Stimulated activated CD4-positive, alpha-beta T cell treated with anti-CD3 and anti-CD28 coated beads, Interleukin-15, amount 100 ng/mL, for 1 hour (primary cell): ENCODE measurements at places on chromosomes 1 and 21.

DNA sequence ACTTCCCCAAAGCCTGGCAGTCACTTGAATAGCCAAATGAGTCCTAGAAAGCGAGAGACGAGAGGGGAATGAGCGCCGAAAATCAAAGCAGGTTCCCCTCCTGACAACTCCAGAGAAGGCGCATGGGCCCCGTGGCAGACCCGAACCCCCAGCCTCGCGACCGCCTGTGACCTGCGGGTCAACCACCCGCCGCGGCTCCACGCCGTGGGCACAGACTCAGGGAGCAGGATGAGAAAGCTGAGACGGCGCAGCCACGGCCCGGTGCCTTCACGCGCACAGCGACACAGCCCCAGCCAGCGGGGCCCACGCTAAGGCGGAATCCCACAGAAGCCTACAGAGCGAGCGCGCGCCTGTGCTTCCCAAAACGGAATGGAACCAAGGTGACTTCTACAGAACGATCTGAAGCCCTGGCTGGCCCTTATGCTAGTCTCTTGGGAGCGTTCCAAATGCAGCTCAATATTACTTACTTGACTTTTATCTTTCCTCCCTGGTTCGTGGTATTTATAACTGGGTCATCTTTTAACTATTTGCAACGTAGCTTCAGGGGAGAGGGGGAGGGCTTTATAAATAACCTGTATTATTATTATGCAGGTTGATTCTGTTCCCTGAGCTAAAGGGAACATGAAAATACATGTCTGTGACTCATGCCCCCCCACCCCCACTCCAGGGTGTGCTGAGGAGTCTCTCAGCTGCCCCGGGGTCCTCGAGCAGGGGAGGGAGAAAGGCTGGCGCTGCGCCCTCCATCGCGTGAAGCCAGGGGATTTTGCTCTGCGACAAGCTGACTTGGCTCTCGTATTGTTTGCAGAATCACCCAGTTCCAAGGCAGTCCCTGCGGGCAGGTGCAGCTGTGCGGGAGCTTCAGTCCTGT is 1.7 kb downstream of the TSPEAR start:
- DNase-seq, result no peak

DNA sequence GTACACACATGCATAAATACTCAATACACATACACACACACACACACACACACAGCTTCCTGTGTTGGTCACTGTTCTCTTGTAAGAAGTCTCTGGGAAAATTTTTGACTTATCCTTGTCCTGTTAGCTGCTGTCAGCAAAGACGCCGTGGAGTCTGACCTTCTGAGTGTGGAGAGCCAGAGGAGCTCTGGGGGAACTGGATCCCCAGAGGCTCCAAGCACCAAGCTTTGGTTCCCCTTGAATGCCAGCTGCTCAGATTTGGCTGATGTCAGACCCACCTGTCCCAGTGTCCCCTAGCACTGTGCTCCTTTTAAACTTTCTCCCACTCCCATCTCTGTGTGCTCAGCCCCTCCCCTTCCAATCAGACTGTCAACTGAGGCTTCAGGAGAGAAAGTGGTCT is 319.1 kb downstream of the CAMTA1 start:
- no peak for DNase-seq

DNA sequence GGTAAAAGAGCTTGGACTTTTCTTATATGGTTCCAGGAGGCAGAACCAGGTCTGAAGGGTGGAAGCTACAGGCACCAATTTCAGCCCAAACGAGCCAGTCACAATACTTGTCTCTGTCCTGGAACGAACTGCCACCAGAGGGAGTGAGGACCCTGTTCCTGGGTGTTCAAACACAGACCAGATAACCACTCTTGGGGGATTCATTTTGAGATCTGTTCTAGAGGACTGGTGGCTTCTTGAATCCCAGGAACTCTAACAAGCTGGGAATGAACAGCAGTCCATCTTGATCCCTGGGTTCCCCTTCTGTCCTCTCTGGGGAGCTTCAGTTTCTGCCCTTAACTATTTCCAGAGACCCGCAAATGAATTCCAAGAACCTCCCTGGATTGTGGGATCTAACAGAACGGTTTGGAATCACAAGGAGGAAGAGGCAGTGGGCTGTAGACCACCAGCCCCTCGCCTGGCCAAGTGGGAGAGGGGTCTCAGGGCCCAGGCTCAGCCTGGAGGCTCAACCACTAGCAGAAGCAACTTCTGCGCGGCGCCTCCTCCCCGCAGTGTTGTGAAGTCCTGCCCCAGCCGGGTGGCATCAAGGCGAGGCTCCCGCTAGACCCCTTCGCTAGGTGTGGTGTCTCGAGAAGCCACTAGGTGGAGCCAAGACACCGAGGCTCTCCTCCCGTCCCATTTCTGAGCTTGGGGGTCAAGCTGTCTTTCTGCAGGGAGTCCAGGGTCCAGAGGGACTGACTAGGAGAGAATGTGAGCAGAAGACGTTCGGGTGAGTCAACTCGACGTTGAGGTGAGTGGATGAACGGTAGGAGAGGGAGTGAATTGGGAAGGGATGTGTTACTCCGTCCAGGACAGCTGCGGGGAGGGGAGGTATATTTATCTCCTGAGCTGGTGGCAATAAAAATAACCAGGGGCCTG is 12.1 kb upstream of the NES start:
- DNase-seq, result peak; percentile 48

GRCh38 chr1:184941735-184942134 is 32.6 kb downstream of the NIBAN1 start:
- DNase-seq, result no peak

- DNase-seq, result no peak
These were observed 186.1 kb upstream of the MAP1LC3C start for GRCh38 chr1:242184955-242185354.

DNA sequence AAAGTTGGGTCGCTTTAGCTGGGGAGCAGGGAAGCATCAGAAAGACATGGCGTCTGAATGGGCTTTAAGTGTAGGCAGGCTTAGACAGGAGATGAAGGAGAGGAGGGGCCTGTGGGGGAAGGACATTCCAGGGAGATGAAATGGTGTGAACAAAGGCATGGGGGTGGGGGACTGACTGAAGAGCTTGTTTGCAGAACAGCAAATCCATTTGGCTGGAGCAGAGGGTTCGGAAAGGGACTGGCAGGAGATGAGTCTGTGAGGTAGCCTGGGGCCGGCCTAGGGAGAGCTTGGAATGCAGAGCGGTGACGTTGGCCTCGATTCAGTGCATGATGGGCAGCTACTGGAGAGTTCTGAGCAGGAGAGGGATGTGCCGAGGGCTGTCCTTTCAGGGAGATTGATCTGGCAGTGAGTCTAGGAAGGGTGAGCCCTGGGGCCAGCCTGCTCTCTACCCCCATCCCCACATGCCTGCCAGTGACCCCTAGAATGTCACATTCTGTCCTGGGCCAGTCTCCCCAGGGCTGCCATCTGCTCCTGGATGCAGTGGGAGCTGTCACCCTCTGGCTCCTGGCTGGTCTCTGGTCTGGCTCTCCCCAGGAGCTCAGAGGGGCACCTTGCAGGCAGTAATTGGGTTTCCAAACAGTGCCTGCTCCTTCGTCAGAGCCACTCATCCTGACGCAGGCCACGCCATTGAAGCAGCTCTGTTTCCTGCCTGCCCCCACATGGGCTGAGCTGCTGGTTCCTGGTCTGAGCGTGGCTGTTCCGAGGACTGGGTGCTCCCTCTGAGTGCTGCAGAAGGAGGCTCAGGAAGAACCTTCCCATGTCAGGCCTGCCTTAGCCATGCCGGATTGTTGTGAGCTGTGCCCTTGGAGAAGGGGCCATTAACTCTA is 22.3 kb upstream of the TMEM222 start:
- no peak for DNase-seq

GRCh38 chr1:210259561-210259960 is 27.0 kb downstream of the SERTAD4 start:
- DNase-seq, result no peak

GRCh38 chr1:6510493-6510892 is 19.0 kb upstream of the PLEKHG5 start:
- no peak for DNase-seq

- no peak for DNase-seq
These were observed 733 bp downstream of the TMEM35B start for GRCh38 chr1:34984435-34984792.

- no peak for DNase-seq
These were observed 23.3 kb upstream of the S100A7 start for GRCh38 chr1:153483776-153484175.

GRCh38 chr1:26999440-26999987 is 6.0 kb downstream of the TRNP1 start:
- DNase-seq, result no peak

DNA sequence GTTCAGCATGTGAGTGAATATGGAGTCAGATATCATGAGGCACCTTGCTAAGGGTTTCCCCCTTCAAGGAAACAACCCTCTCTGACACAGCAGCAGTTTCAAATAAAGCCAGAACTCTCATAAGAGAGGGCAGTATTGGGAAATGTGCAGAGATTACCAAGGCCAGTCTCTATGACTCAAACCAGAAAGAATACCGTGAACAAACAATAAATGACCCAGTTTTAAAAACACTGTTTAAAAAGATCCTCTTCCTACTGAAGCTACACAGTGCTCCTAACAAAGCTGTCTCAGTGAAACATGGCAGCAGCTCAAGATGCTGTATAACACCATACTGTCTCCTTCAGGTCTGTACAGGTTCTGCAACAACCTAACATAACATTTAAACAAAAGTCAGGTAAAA is 102.6 kb downstream of the KIAA0319L start:
- no peak for DNase-seq

DNA sequence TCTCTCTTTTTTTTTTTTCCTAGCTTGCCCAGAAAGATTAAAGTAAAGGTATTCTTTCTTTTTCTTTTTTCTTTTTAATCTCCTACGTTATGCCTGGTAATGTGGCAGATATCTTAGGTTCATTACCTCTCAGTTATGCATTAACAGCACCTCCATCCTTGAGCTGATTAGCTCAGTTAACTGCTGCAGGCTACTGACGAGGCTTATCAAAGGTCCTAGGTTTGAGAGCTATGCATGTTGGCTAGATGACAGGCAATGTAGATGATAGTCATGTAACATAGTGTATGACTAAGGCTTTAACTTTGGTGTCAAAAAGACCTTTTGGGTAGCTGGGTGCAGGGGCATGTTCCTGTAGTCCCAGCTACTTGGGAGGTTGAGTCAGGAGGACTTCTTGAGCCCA is 53.7 kb upstream of the CACYBP start:
- no peak for DNase-seq

DNA sequence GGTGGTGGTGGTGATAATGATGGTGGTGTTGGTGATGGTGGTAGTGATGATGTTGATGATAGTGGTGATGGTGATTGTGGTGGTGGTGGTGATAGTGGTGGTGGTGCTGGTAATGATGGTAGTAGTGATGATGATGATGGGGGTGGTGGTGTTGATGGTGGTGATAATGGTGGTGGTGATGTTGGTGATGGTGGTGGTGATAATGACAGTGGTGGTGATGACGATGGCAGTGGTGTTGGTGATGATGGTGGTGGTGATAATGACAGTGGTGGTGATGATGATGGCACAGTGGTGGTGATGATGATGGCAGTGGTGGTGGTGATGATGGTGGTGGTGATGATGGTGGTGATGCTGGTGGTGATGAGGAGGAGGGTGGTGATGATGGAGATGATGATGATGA is 7.0 kb upstream of the AJAP1 start:
- DNase-seq, result no peak

DNA sequence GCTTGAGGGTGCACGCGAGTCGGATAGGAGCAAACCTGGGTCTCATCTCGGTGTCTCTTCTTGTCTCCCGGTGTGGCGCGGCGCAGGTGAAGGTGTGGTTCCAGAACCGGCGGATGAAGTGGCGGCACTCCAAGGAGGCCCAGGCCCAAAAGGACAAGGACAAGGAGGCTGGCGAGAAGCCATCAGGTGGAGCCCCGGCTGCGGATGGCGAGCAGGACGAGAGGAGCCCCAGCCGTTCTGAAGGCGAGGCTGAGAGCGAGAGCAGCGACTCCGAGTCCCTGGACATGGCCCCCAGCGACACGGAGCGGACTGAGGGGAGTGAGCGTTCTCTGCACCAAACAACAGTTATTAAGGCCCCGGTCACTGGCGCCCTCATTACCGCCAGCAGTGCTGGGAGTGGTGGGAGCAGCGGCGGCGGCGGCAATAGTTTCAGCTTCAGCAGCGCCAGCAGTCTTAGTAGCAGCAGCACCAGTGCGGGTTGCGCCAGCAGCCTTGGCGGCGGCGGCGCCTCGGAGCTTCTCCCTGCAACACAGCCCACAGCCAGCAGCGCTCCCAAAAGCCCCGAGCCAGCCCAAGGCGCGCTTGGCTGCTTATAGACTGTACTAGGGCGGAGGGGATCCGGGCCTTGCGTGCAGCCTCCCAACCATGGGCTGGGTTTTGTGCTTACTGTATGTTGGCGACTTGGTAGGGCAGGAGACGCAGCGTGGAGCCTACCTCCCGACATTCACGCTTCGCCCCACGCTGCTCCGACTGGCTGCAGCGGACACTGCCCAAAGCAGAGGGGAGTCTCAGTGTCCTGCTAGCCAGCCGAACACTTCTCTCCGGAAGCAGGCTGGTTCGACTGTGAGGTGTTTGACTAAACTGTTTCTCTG is 5.1 kb downstream of the HLX start:
- no peak for DNase-seq

DNA sequence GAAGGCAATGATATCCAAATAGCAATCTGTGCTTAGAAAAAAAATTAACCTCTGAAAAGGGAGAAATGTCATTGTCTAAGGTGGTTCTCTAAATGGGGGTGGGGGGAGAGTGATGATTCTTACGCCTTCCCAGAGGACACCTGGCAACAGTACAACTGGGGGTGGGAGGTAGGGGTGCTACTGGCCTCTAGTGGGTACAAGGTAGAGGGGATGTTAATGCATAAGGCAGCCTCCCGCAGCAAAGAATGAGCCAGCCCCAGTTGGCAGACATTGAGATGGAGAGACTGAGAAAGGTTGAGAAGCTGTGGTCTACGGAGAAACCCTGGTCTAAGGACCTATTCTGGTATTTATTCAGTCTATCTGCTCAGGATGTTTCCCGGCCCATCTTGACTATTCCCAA is 472.2 kb upstream of the RUNX1 start:
- DNase-seq, result no peak

GRCh38 chr1:173295995-173296394 is 88.9 kb upstream of the TNFSF4 start:
- DNase-seq, result no peak

DNA sequence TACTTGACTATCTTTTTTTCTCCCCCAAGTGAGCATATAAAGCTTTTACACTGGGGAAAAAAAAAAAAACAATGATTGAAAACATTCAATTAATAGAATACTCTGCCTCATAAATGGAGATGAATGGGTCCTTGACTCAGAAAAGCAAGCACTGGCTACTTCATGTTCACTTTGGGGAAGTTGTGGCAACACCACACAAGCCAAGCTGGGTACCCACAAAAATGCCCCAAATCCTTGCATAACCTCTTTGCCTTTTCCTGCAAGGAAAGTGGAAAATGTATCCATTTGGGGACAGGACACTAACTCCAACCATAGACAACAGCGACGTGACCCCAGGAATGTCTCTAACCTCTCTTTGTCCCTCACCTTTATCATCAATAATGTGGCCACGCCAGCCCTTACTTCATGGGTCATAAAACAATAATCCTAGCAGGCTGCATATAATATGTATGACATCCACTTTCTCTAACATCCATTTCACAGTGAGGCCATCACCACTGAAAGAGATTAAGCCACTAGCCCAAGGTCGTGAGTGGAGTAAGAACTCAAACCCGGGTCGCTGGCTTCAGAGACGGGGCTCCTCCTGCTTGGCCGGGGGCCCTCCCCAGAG is 2.3 kb downstream of the ECE1 start:
- DNase-seq, result no peak

- DNase-seq, result no peak
These were observed 8.0 kb downstream of the RNF187 start for GRCh38 chr1:228494970-228495853.
